Stimulated activated CD4-positive, alpha-beta T cell treated with anti-CD3 and anti-CD28 coated beads, Interleukin-1b, Interleukin-23, amount 100 ng/mL, for 24 hours (primary cell): ENCODE measurements at places on chromosomes 3 and 15.

DNA sequence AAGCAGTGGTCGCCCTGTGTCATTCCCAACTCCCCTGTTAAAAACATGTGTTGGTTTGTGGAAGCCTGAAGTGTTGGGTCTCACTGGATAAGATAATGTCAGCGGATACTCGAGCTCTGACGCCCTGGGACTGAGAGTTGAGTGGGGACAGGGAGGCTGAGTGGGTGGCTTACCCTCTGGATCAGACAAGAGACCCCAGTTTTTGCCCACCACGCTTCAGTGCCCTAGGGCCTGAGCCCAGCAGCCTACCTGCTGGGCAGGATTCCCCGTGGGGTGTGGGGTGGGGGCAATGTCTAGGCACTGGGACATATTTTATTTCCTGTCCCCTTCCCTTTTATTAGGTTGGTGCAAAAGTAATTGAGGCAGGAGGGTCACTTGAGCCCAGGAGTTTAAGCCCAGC, 75.0 kb downstream of the SMAD6 start:
- DNase-seq = no peak

DNA sequence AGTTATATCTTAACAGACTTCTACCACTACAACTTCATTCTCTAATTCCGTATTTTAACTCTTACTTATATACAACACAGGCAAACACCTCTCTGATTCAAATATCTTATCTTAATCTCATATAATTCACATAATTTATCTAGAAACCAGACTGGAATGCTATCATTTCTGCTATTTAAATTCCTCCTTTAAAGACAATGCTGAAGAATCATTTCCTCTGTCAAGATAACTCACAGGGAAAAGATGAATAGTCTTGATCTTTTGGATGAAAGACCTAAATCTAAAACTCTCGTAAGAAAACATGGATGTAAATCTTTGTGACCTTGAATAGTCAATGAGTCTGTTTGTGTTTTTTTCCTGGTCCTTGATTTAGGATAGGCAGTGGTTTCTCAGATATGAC, 135.3 kb upstream of the PLXND1 start:
- no peak for DNase-seq

DNA sequence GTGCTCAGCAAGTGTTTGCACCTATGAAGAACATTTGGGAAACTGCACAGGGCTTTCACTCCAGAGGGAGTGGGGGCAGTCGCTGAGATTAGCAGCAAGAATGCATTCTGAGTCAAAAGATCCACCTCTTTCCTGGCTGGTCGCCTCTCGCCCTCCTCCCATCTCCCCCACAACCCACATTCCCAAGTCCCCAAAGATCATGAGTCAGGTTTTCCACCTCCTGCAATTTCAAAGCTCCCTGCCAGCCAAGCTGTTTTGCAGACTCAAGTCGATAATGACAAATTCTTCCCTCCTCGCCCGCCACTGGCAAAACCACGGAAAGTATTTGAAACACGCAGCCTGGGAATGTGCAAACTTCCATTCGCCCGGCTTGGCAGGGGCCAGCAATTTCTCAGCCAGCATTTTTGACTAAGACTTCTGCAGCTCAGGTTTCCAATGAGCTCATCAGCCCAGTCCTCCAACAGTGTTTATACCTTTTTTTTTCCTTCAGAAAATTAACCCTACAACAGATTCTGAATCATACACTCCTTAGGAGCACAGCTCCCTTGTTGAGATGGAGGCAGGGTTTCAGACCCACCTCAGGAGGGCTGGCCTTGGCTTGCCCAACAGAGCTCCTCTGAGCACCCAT, 181.4 kb downstream of the SMAD6 start:
- no peak for DNase-seq

DNA sequence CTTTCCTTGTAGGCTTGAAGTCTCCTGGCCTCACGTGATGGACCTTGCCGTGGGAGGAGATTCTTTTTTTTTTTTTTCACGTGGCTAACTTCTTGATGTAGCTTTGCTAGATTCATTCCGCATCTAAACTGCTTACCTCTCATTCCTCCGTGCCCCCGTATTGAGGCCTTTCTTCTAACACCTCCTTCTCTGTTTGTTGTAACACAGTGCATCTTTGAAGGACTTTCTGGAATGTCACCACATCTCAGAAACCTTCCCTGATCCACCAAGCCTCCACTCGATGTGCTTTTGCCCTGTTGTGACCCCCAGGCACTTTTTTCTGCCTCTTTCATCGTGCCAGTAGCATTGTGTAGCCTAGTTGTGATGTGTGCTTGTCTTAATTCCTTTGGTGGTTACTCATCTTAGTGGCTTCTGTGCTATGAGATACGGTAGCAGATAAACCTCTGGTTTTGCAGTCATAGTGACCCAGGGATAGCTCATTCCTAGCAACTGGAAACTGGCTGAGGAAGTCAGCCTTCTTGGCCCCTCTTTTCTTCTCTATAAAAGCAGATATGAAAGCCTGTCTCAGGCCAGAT, 1.6 kb upstream of the BNC1 start:
- no peak for DNase-seq

- DNase-seq = no peak
Measured at GRCh38 chr3:69359339-69359893, 26.5 kb downstream of the FRMD4B start.
